ENCODE measurements at places on chromosomes 6 and 20.

- no peak for DNase-seq
Measured at GRCh38 chr6:81366972-81367371, 385.5 kb downstream of the TENT5A start.

DNA sequence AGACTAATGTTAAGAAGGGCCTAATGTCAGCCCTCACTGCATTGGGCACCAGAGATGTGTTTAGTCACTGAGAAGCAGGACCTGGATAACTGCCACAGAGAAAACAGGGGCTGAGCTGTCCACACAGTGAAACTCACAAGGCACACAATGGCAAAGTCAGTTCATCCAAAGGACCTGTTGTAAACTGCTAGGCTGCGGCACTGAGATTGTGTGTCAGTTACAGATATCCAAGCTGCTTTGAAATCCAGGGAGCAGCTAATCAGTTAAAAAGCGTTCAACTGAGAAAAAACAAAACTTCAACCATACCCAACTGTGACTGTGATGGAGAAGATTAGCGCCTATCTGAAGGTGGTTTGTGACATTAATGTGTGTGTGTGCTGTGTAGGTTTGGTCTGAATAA, 27.8 kb upstream of the TMEM14A start:
- no peak for DNase-seq

DNA sequence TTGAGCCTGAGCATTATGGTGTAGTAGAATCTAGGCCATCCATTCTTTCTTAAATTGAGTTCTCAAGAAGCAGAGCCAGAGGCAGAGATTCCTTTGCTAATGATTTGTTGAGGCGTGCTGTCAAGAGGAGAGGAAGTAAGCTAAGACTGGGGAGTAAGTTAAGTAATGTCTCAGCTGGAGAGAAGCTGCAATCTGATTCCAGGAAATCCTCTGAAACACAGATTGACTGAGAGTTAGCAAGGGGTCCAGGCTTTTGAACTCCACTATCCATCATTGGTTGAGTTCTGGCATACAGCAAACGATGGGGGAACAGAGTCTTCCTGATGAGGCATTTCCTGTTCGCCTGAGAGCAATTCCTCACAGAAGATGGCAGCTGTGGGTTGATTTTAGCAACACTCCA, 207.4 kb upstream of the RAB32 start:
- no peak for DNase-seq

DNA sequence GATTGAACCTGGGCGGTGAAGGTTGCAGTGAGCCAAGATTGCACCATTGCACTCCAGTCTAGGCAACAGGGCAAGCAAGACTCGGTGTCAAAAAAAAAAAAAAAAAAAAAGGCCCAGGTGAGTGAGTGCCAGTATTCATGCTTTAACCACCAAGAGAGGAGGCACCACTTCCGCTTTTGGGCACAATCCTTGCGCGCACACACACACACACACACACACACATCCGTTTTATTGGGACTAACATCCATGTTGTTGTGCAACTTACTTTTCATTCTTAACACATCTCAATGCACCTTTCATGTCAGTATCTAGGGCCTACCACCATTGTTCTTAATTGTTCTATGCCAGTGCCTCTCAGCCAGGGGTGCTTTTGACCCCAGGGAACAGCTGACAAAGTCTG, 263.0 kb downstream of the CDC5L start:
- DNase-seq = no peak

DNA sequence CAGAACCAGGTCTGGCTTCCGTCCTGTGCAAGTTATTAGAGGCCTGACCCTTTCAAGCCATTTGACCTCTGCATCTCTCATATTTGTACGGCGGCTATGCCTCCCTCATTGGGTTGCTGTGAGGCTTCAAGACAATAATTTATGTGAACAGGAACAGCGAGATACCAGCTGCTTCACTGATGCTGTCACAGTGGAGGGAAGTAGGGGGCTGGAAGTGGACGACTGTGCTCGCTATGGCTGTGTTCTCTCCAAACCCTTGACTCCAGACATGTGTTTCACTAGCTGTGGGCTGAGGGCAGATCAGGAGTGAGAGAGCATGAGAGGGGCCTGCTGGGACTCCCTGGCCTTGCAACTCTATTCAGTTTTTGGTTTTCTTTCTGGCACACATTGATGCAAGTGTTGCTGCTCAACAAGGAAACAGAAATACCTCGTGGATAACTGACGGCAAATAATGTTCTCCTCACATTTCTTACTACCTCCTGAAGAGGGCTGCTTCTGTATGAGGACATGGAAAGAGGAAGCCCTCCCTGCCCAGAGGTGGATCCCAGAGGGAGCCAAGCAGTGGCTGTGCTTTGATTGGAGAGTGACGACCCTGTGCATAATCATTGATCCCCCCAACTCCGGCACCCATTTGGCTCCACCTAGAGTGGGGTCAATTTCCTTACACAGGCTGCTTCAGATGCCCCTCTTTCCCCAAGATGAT, 34.7 kb upstream of the SCP2D1 start:
- no peak for DNase-seq

Measured in iPS DF 6.9 (cell line).